ENCODE measurements at places on chromosomes 4 and X.

GRCh38 chrX:1673337-1673736 is 58.5 kb downstream of the ASMT start:
- DNase-seq, result no peak

GRCh38 chrX:102958794-102959193 is 21.7 kb downstream of the RAB40AL start:
- no peak for DNase-seq

DNA sequence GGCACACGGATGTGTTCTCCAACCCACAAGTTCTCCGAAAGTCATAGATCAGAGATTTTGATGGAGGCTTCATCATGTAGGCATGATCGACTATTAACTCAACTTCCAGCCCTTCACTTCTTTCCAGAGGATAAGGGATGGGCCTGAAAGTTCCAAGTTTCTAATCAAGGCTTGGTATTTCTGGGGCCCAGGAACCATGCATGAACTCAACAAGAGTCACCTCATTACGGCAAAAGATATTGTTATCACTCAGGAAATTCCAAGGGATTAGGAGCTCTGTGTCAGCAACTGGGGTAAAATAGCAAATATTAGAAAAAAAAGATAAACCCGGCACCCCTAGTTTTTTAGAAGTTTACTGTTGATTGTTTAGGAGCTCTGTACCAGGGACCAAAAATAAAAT is 240.1 kb upstream of the PPP1R2C start:
- DNase-seq, result no peak

DNA sequence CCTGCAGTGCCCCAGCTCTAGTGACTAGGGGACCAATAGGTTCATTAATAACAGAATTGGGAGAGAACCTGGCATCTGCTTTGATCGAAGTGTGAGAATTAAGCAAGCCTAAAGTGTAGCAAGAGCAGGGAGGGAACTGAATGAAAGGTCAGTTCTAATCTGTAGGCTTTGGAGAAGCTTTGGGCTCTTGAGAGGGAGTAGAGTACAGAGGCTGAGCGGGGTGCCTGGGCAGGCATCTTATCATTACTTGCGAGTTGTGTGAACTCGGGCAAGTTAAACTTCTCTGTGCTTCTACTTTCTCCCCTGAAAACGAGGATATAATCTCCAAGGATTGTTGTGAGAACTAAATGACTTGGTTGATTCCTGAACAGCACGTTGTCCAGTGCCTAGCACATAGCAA is 906 bp upstream of the PARM1 start:
- no peak for DNase-seq

- no peak for DNase-seq
Observed at GRCh38 chr4:186920483-186920882, 196.8 kb upstream of the FAT1 start.

- no peak for DNase-seq
Observed at GRCh38 chrX:96619588-96619987, 65.1 kb upstream of the DIAPH2 start.

DNA sequence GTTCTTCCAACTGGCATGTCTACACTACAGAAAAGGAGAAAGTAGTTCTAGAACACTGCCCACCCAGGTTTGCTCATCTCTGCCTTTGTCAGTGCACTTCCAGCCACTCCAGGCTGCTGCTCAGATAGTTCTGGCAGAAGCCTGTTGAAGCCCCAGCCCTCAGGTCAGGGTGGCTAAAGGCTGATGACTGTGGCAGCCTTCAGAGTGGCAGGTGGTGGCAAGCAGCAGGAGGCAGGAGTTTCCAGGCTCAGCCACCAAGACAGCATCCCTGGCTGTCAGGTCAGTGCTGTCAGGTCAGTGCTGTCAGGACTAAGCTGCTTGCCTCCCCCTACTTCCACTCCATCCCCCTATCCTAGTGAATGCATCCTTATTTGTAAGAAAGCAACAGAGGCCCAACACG is 100.4 kb downstream of the MAMLD1 start:
- DNase-seq, result no peak

- no peak for DNase-seq
Observed at GRCh38 chrX:14777525-14777924, 95.3 kb downstream of the FANCB start.

DNA sequence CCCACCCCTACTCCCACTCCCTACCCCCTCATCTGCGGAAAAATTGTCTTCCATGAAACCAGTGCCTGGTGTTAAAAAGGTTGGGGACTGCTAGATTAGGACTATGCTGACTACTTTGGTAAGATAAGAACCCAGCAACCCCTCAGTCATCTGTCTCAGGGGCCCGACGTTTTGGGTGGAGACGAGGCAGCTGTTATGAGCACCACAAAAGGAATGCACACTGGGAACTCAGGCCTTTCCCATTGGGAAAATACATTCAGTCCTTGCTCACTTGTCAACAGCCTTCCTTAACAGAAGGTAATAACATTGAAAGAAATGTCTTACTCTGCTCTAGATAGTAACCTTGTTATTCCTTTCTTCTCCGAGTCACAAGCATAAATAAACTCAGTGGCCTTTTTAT is 310.8 kb downstream of the AFF2 start:
- DNase-seq, result no peak

DNA sequence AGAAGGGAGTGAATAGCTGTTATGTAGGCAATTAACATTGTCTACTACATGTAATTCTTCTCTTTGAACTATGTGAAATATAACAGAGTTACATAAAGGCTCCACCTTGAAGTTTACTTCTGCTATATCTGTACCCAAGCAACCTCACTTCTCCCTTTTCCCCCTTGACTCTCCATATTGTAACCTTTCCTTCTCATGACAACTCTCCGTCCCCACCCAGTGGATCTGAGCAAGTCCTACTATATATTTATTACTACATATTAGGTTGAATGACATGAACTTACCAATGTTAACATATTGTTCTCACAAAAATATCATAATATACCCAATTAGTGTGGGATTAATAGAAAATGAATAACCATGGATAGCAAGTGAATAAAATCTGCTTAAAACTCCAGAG is 93.2 kb upstream of the ATP8A1 start:
- no peak for DNase-seq

Data from left colon (tissue), 2 donors.